ENCODE measurements at places on chromosomes 13 and 19.

GRCh38 chr13:113158946-113159345 lies 498 bp downstream of the PROZ start:
- DNase-seq, result no peak

GRCh38 chr13:40652588-40652940 lies 13.9 kb downstream of the FOXO1 start:
- DNase-seq, result no peak

GRCh38 chr19:48672994-48673393 lies at the start of gene NTN5:
Gene NTN5, minus strand, starts transcription at chr19:48673017. Its CDS starts 2,031 bp downstream, at chr19:48670986.
- DNase-seq, result no peak

DNA sequence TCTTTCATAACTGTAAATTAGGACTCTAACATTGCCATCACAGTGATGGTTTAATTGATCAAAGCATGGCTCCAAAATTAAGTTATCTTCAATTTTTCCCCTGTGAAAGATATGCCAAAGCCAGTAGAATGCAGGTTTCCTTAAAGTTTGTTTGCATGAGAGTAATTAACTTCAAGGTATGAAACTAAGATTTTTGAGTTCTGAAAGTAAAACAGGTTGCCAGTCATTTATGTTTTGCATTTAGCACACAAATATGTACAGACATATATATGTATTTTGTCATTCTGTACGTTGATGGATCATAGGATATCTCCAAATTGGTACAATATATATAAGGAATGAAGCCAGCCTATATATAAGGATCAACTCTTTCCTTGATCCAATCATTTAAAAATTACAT lies 23.6 kb upstream of the NDFIP2 start:
- no peak for DNase-seq

- no peak for DNase-seq
Measured at GRCh38 chr13:27628081-27628480, 6.4 kb downstream of the POLR1D start.

DNA sequence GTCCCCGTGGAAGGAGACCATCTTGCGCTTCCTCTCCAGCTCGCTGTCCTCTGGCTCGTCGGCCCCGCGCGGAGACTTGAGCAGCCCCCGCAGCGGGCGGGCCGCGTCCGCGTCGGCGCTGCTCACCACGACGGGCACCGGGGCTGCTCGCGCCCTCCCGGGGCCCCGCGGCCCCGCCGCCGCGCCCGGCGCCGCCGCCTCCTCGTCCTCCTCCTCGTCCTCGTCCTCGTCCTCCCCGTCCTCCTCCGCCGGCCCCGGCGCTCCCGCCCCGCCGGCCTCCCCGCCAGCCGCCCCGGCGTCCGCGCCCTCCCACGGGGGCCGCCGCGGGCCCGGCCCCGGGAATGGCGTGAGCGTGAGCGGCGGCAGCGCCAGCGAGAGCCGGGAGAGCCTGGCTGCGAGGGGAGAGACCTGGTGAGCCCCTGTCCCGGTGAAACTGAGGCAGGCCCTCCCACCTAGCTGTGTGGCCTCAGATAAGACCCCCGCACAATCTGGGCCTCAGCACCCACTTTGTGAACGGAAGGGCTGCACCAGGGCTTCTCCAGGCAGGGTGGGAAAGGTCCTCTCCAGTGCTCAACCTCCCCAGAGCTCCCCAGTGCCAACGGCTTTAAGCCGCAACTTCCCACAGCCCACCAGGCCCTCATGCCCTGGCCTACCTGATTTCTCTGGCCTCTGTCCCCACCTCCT lies 17.8 kb downstream of the LMTK3 start:
- DNase-seq, result no peak

- peak; percentile 40 for DNase-seq
Measured at GRCh38 chr19:7799640-7800355, 30.2 kb upstream of the EVI5L start.

DNA sequence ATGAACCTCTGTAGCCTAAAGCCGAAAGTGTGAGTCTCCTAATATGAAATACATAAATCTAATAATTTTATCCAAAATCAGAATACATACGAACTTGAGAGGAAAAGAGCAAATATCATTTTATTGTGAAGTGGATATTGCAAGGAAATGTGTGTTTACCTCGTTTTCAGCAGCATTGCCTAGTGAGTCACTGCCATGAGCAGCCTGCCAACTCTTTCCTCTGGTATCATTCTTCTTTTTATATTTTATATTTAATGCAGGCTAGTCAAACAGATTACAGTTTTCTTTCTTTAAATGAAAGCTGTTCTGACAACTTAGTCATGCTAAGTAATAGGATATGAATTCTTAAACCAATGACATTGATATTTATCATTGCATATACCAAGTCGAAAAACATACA lies 44.2 kb downstream of the EDNRB start:
- DNase-seq, result no peak

GRCh38 chr13:76711550-76712182 lies 174.5 kb downstream of the KCTD12 start:
- DNase-seq, result no peak

DNA sequence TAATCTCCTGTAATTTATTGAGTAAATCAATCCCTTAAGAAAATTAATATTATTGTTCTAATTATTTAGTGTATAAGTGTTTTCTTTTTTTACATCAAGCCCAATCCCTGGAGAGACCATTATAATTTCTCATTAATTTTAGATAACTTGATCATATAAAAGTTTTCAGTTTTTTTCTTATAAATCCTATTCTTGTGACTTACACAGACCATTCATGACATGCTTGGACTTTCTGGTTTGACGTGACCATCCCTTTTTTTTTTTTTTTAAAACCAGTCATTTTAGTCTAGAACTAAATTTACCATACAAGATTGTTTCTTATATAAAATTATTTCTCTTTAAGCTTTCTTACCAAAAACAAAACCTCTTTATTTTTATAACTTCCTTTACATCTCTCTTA lies 5.4 kb upstream of the MTRF1 start:
- DNase-seq, result no peak

DNA sequence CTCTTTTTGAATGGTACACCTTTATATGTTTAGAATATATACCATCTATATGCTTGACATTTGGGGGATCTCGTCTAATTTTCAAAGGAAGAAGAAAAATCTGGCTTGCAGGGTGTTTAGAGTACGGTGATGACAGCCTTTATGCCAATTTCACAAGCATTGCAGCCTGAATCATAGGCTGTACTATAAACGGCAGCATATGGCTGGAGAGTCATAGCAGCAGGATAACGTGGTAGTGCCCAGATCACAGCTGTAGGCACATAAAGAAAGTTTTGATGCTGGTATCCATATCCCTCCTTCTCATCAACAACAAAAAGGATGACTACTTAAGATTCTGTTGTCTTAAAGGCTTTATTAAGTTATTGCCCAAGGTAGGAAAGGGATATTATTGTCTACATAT lies 253.0 kb downstream of the PCDH9 start:
- no peak for DNase-seq

GRCh38 chr13:60627071-60627686 lies 230.2 kb downstream of the TDRD3 start:
- no peak for DNase-seq

- no peak for DNase-seq
Measured at GRCh38 chr13:80341101-80341755, at the start of gene SPRY2. Gene SPRY2, minus strand, starts transcription at chr13:80341126. Its CDS starts 3,421 bp downstream, at chr13:80337705.

DNA sequence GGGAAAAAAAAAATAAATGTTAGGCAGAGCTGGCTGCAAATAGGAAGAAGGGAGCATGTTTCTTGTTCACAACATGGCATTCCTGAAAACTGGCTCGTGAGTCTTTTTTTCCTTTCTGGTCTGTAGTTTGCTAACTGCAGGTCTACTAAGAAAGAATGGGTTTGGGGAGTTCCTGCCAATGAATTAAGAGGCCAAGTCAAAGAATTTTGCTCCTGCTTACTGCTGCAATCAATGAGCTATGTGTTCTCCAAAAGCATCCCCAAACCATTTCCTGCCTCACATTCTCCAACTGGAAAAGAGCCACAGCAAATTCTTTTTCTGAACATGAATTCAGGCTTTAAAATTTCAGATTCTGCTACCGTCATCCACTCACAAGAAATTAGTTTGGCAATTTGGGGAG lies 88.6 kb downstream of the DCT start:
- no peak for DNase-seq

GRCh38 chr13:49098771-49099512 lies 121.2 kb upstream of the MLNR start:
- no peak for DNase-seq

DNA sequence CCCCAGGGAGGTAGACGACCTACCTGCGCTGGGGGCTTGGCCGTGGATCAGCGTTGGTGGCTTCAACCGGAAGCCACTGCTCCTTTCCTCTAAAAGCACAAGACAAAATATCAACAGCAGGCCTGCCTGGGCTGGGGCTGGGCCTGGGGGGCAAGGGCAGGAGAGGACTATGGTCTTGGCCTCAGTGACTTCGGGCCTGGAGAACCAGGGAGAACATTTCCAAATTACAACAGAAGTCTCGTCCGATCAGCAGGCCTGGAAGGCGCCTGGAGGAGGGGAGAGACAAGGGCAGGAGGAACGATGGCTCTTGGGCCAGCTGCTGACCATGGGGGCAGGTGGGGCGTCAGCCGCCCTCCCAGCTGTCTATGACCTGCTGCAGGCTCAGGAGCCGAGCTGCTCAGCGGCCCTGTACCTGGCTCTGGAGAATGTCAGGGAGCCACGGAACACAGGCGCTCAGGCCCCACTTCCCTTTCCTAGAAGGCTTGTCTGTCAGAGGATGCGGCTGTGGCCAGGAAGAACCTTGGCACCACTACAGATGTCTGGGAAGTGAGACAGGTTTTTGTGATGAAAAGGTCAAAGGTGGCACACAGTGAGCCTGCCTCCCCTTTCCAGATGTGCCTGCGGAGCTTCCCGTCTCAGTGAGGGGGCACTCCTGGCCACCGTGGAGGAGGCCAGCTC lies 19.5 kb downstream of the CAPS start:
- no peak for DNase-seq

DNA sequence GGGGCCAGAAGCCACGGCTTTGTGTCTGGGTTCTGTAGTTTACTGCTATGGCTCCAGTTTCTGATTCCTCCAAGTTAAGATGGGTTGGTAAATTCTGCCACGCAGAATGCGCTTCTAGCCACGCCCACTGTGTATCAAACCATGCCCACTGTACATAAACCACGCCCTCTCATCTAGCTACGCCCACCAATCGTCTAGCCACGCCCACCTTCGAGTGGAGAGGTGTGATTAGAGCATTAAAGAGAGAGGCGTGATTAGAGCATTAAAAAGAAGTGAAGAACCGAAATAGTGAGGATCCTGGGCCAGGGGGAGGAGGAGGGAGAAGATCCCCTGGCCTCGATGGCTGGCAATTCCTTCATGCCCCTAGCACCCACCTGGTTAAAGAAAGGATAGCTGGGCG lies 43.7 kb upstream of the ADGRE5 start:
- no peak for DNase-seq

All from stimulated activated CD8-positive, alpha-beta memory T cell treated with anti-CD3 and anti-CD28 coated beads, Interleukin-7, amount 100 ng/mL, for 4 hours (primary cell).